ENCODE measurements at places on chromosomes 1 and 21. TPM values are rescaled to one million over a fixed set of nuclear protein-coding genes. Genes with fewer than 3 reads are reported as not detected.

Gene GPR137B
- 5.8 TPM for polyA plus RNA-seq

Gene KIRREL1
- polyA plus RNA-seq: 28.7 TPM

GRCh38 chr21:46656820-46657219, 21.3 kb downstream of the PRMT2 start:
- DNase-seq: no peak

- DNase-seq: no peak
Observed at GRCh38 chr1:15400627-15401026, 9.1 kb upstream of the EFHD2 start.

DNA sequence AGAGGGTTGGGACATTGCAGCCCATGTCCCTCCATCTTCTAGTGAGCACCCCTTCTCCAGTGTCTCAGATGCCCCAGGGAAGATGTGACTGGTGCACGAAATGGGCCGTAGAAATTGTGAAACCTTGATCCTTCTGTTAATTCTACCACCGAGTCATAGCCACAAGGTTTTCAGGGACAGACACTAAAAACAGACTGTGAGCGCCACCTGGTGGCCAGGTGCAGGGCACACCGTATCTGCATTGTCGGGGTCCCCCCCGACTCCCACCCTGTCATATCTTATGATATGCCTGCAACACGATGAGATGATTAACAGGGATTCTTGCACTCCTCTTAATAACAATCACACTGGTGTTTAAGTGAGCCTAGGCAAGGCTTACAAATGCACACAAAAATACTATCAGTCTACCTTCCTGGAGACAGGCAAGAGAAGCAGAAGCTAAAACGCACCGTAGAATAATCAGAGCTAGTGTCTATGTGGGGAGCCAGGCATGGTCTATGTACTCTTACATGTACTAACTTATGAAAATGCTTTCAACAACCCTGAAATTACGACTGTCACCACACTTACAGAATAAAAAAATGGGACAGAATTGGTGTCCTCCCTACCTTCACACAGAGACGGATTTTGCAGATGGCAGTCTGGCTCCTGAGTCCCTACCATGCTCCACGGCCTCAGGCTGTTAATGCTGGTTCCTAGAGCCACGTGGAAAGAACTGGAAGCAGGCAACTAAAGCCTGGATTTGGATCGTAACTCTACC, 57.9 kb downstream of the FHAD1 start:
- DNase-seq: no peak

DNA sequence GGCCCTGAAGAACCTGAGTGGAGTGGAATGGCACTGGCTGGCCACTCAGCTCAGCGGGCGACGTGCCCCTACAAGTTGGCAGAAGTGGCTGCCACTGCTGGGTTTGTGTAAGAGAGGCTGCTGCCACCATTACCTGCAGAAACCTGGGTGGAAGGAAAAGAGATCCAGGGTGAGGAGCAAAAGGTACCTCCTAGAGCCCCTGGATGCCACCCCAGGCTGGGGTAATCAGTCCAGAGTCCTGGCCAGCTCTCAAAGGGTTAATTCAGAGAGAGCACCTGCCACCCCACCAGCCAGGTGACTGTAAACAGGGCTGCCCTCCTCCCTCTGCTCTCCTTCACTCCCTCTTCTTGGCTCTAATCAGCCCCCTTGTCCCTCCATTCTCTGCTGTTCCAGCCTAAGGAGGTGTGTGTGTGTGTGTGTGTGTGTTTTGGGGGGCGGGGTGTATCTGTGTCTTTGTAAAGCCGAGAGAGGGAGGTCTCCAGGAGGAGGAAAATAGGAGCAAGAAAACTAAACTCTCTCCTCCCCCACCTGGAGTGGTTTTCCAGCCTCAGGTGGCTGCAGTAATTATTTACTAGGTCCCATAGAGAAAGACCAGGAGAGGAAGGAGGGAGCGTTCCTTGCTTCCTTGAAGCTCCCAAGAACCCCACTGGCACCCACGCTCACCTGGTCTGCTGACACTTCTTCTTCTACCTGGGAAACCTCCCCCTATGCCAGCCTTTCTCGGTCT, 12.6 kb downstream of the TRIM46 start:
- no peak for DNase-seq

GRCh38 chr1:165289556-165289955, 67.0 kb downstream of the LMX1A start:
- DNase-seq: no peak

DNA sequence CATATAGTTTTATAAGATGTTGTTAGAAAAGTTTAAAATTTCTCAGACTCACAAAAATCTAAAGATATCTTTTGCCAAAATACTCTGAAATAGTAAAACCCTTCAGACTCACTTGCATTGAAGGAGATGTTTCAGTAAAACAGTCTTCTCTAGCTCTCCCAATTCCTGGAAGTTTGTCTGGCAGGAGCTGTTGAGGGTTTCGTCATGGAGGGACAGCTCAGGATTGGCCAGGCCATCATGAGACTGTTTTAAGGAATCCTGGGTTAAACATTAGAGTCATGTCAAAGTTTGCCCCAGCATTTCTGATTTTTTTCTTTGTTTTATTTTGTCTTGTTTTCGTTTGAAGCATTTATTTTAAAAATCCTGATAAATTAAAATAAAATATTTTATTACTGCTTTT, 293.8 kb upstream of the PBX1 start:
- DNase-seq: no peak

DNA sequence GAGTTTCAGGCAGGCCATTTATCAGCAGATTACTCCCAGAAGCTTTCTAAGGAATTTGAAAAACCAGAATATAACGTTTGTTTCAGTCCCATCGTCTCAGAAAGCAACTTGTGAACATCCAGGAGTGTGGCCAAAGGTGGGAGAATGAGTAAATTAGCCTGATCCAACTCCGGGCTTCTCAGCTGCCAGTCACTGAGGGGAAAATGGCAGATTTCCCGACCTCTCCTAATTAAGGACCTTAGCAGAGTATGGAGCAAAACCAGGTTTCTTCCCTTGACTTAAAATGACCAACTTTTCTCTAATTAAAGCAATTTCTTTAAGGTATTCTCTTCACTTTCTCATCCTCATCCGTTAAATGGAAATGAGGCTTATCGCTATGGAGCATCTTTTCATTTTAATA, 1.0 kb downstream of the CORT start:
- DNase-seq: no peak

All from hindlimb muscle (tissue), 1 donor.